Kidney capillary endothelial cell (primary cell): ENCODE measurements at places on chromosomes 7 and 10.
A peak's percentile ranks its signal among the peaks of the same experiment; 100 is the strongest.

DNA sequence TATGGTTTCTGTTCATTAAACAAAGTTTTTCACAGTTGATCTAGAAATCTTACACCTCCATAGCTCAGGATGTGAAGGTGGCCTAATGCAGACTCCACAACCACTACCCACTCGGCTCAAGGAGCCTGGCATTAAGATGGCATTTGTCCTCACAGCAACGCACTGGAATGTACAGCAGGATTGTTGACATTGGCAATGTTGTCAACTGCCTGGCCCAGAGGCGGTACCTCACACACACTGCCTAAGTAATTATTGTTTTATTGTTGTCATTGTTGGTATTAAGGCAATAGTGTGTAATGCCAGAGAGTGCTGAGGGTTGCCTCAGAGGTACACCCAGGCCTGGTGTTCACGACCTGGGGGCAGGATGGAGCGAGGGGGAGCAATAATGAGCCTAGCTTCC, 38.3 kb downstream of the LRRC18 start:
- DNase-seq, result no peak

DNA sequence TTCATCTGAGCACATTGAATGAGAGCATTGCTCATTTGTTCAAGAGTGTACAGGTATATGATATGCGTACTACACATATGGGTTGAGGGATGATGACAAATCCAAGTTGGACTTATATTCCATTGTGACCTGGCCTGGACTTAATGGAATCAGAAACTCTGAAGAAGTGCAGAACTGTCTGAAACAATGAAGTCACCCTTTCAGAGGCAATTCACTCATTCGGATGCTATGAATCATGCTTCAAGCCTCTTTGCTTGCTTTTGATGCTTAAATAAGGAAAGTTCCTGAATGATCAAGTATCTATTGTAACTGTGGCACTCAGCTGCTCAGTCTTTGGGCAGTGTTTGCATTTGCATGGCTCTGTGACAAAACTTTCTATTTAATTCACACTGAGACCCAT, 93.4 kb downstream of the ZNF365 start:
- DNase-seq, result peak; percentile 5

- no peak for DNase-seq
Observed at GRCh38 chr10:117390420-117390819, 15.2 kb upstream of the PDZD8 start.

GRCh38 chr7:37690206-37690605, 6.6 kb downstream of the GPR141 start:
- DNase-seq, result no peak

DNA sequence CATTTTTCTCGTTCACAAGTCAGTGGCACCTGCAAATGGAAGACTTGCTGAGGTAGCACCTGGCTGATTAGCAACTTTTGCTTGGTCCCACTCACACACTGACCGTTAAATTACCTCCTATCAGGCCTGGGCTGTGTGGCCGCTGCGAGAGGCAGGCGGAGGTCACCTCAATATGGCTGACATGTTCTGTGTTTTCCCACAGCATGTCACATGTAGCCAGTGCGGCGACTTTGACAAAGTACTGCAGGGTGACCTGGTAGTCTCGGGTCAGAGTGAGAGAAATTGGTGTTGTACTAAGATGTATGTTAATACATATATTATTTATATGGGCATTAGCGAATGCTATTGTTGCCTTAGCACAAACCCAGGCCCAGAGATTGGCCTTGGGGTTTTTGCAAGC, 307.5 kb downstream of the LRMDA start:
- no peak for DNase-seq

GRCh38 chr10:114328874-114329273, 75.4 kb downstream of the AFAP1L2 start:
- no peak for DNase-seq

- DNase-seq, result peak; percentile 33
Observed at GRCh38 chr7:87218796-87219544, 562 bp downstream of the TMEM243 start.

DNA sequence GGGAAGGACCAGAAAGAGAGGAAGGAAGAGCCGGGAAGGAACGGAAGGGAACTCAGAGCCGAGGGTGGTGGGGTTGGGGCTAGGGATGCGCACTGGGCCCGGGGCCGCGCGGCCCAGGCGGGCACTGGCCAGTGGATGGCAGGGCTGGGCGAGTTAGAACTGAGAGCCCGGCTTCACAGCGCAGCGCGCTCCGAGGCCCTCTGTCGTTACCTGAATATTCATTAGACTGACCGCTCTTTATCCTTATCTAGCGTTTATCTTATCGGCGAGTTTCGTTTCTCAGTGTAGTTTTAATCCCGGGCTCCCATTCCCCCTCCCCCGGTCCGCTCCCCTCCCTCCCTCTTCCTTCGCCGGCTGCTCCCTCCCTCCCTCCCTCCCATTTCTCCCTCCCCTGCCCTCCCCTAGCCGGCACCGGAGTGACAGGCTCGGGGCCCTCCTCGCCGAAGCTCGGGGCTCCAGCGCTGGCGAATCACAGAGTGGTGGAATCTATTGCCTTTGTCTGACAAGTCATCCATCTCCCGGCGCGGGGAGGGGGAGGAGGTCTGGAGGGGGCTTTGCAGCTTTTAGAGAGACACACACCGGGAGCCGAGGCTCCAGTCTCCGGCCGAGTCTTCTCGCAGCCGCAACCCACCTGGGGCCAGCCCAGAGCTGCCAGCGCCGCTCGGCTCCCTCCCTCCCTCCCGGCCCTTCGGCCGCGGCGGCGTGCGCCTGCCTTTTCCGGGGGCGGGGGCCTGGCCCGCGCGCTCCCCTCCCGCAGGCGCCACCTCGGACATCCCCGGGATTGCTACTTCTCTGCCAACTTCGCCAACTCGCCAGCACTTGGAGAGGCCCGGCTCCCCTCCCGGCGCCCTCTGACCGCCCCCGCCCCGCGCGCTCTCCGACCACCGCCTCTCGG, at the start of gene PAX2:
Gene PAX2, plus strand, starts transcription at position 596 of the 895 bp plus-strand sequence. CDS start 679 bp downstream, outside the sequence.
- no peak for DNase-seq

DNA sequence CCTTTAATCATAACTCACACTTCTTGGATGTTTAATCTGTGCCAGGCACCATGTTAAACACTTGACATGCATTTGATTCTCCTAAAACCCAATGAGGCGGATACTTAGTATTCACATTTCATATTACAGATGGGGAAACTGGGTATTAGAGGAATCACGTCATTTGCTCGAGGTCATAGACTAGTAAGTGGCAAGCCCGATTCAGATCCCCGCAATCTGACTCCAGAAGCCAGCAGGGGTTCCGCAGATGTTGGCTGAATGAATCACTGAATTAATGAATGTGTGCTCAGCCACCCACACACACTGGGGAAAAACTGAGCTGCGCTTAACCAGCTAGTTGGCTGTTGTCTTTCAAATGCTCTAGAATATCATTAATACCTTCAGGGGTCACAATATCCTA, 22.5 kb upstream of the ENO4 start:
- no peak for DNase-seq

DNA sequence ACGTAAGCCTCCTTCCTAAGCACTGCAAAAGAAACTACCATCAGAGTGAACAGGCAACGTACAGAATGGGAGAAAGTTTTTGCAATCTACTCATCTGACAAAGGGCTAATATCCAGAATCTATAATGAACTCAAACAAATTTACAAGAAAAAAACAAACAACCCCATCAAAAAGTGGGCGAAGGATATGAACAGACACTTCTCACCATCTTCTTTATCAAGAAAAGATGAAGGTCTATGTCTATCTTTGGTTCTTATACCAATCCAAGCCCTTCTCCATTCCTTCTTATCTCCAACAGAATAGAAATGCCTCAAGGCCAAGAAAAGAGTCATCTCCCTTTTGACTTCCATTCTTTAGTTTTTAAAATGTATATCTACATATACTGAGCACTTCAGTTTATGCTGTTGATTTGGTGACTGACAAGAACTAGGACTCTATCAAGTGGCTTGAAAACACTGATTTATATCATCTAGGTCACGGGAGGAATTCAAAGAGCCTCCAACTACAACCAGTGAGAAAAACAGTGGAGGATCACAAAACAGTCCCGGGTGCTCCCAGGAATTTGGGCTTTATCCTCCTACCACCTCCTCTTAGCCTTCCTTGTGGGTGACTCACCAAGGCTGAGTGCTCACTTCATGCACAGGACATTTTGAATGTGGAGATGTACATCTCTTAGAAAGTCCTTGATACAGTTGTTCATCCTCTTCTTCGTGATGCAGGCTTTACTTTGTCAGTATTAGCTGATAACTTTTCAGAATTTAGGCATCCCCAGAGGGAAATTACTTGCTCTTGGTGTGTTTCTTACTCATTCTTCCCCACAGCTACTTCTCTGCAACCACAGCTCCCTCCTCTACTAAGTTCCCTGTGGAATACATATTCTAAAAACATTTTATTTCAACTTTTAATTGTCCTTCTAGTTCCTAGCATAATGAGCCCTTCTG, 15.4 kb downstream of the TAS2R41 start:
- DNase-seq, result no peak

DNA sequence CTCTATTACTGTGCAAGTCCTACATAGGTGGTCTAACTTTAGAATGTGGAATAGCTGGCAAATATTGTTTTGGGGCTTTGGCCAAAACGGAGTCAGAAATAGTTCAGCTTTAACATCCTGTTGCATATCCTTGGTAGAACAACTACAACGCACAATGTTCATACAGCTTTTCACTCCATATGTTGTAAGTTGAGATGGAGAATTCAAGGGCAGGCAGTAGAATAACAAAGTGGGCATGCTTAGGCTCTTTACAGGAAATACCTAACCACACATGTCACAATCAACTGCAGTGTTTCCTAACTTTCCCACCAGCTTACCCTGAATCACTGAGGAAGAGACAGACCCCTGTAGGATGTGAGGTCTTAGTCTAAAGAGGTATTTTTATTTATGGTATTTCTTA, 122.3 kb downstream of the PPP1R3A start:
- peak; percentile 78 for DNase-seq

GRCh38 chr7:106982415-106982814, 62.1 kb upstream of the PRKAR2B start:
- DNase-seq, result no peak

- DNase-seq, result no peak
Observed at GRCh38 chr7:112708236-112708635, 82.0 kb downstream of the TMEM168 start.

- no peak for DNase-seq
Observed at GRCh38 chr7:25009257-25009656, 29.3 kb upstream of the OSBPL3 start.

DNA sequence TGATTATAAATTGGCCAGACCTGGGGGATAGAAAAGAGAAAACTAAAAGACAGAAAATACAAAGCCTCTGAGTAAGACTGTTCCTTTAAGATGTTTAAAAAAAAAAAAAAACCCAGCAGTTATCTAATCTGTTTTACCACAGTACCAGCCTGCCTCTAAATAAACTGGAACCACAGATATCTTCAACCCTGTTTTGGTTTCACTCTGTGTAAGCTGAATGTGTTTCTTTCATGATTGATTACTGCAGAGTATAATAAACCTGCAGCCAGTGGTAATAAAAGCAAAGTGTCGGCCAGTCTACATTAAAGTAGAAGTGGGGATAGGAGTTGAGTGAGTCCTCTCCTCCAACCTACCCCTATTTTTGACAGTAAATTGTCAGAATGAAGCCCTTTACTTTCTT, 40.6 kb downstream of the MGAM2 start:
- no peak for DNase-seq

DNA sequence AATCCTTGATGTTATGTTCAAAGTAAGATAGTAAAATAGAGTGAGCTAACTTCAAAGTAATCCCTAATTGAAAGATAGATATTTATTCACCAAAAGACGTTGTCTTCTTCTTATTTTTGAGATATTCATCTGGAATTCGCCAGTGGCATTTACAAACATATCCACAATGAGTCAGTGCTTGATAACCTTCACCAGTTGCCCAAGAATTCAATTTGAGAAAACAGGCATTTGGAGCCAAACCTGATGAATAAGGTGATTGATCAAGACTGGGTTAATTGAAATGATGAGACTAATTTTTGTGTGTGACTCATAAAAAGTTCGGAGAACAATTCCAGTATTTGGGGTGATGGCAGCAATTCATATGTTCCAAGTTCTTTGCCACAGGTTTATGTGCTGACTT, 344.0 kb downstream of the ARL4A start:
- DNase-seq, result no peak

DNA sequence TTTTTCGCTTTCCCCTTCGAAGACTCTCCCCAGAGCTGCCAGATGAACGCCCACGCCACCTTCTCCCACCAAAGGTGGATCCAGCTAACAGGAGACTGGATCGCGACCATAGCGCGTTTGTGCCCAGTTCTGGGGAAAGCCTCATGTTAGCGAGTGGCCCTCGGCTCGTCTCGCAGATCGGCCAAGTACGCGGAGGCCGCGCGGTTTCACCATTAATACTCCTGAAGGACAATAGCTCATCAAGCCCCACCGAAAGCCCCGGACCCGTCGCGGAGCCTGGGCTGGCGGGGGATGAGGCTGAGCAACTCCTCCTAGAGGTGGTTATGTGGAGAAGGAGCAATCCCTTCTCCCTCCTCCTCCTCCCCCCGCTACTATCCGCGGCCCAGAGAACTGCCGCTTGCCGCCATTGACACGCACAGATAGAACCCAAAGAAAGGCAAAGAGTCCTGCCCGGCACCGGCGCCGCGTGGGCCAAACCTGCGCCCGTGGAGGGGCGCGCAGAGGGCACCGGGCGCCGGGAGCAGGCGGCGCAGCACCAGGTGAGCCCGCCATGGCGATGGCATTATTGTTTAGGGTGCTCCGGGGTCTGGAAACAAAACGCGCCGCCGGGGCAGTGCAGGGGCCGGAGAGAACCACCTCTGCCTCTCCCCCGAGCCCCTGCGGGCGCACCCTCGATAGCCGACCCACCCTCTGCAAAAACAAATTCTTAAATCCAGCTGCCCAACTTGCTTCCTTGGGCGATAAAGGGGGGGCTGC, at the start of gene MACROH2A2:
Gene MACROH2A2, plus strand, starts transcription at position 385 of the 756 bp plus-strand sequence. CDS start 22,813 bp downstream, outside the sequence.
- no peak for DNase-seq

GRCh38 chr7:151818674-151819519, 58.0 kb downstream of the PRKAG2 start:
- DNase-seq, result no peak

- no peak for DNase-seq
Observed at GRCh38 chr7:129009437-129009836, 45.5 kb downstream of the TNPO3 start.

GRCh38 chr7:1422512-1423263, 36.6 kb downstream of the MICALL2 start:
- no peak for DNase-seq

DNA sequence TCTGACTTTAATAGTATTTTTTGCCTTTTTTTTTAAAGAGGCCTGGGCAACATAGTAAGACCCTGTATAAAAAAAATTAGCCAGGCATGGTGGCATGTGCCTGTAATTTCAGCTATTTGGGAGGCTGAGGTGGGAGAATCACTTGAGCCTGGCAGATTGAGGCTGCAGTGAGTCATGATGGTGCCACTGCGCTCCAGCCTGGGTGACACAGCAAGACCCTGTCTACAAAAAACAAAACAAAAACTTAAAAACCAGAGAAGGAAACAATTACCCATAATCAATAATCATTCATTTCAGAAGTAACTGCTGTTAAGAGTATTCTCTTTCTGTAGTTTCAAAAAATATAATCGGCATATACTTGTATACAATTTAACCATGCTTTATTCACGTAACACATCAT, 28.0 kb downstream of the VPS26A start:
- DNase-seq, result no peak

GRCh38 chr7:113086431-113086888, at the start of gene GPR85:
TSS of gene GPR85 (minus strand) at chr7:113086827. CDS start at chr7:113084721, 2,106 bp downstream.
- peak; percentile 33 for DNase-seq

- DNase-seq, result no peak
Observed at GRCh38 chr7:138425026-138425425, 35.0 kb upstream of the TRIM24 start.

GRCh38 chr10:7345717-7346116, 65.1 kb downstream of the SFMBT2 start:
- DNase-seq, result no peak

- no peak for DNase-seq
Observed at GRCh38 chr10:21976739-21977138, 26.8 kb downstream of the DNAJC1 start.
